ENCODE measurements at places on chromosomes 2 and 18.

DNA sequence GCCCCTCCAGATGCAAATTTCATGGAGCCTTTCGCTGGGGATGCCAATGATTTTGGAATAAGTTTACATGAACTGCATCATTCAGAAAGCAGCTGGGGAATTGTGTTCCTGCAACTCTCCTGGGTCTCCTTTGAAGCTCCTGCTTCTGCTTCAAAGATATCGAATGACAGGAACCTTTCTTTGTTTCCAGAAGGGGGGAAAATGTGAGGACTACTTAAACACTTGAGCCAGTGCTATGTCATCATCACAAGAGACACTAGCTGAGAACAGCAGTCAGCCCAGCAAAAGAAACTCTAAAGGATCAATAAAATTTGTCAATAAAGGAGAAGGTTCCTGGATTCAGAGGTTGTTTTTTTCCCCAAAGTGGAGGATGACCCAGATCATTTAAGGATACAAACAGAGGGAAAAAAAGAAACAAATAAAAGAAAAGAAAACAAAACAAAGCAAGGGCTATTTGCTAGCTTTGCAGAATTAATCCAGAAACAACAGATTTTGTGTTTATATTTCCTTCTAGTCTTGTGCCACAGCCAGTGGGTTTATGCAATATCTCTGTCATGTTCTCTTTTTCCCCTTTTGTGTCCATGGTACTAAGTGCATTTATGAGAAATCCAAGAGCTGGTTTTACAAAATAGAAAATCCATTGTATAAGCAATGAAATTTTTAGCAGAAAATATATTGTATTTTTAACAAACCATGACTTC lies 463.7 kb downstream of the CDH2 start:
- no peak for DNase-seq

DNA sequence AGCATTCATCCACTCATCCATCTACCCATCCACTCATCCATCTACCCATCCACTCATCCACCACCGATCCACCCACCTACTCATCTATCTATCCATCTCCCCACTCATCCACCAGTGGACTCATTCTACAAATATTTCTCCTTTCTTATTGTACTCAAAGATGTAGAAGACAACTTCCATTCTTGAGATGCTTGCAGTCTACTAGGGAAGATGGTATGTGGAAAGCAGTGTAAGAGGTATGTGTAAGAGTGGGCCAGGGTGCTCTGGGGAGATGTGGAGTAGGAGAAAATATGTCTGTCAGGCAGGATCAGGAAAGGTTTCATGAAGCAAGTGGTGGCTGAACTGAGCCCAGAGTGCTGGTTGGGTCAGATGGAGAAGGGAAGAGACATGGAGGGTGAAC lies 150.8 kb downstream of the CELF4 start:
- no peak for DNase-seq

DNA sequence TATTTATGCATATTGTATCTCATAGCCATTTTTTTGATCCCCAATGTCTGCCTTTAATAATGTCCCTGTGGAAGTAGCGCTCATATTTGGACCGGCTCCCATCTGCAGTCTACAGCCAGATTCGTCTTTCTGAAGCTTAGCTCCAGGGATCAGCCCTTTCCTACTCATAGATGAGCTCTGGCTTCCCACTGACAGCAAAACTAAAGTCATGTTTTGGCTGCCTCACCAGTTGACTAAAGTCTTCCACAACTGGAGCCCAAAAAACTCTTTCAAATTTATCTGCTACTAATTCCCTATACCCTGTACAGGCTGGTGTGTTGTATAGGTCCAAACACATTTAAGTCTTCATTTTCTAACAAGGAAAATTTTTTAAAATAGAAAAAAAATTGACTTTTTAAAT lies 294.2 kb upstream of the HNMT start:
- DNase-seq: no peak

GRCh38 chr2:47488870-47489584 lies 86.1 kb downstream of the MSH2 start:
- DNase-seq: no peak

DNA sequence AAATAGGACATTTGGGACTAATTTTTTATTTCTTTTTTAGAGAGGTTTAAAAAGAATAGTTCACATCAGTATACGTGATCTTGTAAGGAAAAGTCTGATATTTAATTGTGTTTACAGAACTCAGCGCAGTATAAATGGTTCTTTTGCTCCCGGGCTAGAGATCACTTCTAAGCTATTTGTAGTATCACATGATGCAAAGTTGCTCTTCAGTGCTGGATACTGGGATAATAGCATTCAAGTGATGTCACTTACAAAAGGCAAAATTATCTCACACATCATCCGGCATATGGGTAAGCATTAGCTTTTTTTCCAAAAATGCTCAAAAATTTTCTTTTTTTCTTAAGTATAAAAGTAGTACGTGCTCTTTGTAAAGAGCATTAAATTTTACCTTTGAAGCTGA lies 37.4 kb upstream of the CYP20A1 start:
- DNase-seq: no peak

DNA sequence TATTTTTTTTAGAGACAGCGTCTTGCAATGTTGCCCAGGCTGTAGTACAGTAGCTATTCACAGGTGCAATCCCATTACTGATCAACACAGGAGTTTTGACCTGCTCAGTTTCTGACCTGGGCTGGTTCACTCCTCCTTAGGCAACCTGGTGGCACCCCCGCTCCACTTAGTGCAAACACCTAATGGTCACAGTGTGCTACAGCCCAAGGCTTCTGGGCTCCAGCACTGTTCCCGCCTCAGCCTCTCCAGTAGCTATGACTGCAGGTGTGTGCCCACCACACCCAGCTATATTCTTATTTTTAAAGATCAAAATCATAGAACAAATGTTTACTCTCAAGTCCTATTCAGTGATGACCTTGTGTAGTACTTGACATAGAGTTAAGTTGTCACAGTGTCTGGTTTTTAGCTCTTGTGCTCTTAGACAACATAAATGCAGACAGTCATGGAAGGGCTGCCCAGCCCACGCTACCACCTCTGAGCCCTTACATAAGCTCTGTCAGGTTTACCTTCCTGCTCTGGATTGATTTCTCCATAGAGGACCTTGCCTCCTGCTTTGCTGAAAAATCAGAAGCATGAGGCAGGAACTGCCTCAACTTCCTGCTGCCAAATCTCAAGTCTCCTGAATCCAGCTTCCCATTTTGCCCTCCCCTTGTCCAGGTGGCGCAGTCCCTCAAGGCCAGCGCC lies 82.2 kb upstream of the SLC1A4 start:
- no peak for DNase-seq

DNA sequence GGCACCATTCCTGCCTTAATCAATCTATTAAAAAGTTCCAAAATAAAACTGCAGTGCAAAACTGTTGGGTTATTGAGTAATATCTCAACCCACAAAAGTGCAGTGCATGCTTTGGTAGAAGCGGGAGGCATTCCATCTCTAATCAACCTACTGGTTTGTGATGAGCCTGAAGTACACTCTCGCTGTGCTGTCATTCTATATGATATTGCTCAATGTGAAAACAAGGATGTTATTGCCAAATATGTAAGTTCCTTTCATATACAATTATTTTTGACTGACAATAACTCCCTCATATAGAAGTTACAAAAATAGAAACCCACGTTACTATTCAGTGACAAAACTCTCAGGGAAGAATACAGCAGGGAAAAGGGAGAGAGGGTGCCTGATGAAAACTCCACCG lies 43.0 kb downstream of the OSGEPL1 start:
- DNase-seq: no peak

GRCh38 chr18:46559946-46560670 lies 96.9 kb downstream of the LOXHD1 start:
- DNase-seq: no peak

- no peak for DNase-seq
These were observed 125.4 kb downstream of the TPO start for GRCh38 chr2:1538663-1539062.

DNA sequence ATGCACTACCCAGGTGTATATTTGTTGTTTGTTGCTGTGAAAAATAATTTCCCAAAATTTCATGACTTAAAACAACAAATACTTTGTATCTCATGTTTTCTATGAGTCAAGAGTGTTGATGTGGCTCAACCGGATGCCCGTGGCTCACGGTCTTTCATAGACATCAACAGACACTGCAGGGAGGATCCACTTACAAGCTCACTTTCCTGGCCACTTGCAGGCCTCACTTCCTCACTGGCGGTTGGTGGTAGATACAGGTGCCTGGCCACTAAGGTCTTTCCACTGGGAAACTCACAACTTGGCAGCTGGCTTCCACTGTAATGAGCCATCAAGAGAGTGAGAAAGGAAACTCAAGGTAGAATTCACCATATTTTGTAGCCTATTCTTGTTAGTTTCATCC lies 662.9 kb downstream of the IRS1 start:
- no peak for DNase-seq

DNA sequence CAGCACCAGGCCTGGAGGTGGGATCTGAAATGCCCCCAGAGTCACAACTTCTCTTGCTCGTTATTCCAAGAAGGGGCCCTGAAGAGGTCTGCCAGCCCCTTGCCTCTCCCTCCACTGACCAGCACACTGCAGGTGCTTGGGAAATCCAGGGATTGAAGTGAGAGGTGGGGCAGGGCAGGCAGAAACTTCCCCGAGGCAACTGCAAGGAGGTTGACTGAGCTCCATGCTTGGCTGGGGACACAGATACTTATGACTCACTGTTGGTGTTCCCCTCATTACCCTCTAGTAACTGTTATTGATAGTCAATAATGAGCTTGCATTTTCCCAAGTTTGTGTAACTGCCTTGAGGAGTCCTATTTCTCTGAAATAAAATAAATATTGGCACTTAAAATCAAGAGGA lies 47.5 kb downstream of the MARCO start:
- no peak for DNase-seq

- no peak for DNase-seq
These were observed 12.4 kb downstream of the PTPRN start for GRCh38 chr2:219296631-219297391.

- DNase-seq: no peak
These were observed 133.1 kb downstream of the NEDD4L start for GRCh38 chr18:58177004-58177717.

DNA sequence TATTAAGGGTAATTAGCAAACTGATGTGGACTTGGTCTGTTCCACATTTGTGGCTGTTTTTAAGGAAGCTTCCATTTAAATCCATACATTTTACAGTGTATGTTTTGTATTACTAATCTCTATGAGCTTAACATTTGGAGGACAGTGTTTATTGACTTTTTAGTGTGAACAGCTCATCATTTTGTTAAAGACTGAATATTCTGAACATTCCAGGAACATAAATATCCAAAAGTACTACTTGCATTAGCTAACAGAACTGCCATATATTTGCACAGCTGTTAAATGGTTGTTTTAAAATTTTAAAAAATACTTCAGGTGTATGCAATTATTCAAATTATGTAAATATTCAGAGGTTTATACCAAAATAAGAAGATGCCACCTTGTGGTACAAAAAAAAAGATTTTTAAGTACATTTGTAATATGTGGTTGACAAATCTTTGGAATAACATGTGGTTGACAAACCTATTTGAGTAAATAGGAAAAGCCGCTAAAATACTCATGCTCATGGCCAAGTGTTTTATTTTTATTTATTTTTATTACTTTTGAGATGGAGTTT lies 439.7 kb upstream of the FANCL start:
- no peak for DNase-seq

GRCh38 chr2:10599921-10600320 lies 89.9 kb downstream of the NOL10 start:
- DNase-seq: no peak

Measured in central memory CD4-positive, alpha-beta T cell (primary cell).